ENCODE measurements at places on chromosomes 12 and 14.

GRCh38 chr12:49974677-49975317 lies 2.0 kb downstream of the AQP6 start:
- no peaks in the 10 kb centered on the region for H3K27me3 ChIP-seq
- no peak for DNase-seq
- H3K4me1 ChIP-seq: peaks cover 12% of the 10 kb centered on the region
- no peak overlapping the region for H3K4me3 ChIP-seq
- H3K36me3 ChIP-seq: no peaks in the 10 kb centered on the region

DNA sequence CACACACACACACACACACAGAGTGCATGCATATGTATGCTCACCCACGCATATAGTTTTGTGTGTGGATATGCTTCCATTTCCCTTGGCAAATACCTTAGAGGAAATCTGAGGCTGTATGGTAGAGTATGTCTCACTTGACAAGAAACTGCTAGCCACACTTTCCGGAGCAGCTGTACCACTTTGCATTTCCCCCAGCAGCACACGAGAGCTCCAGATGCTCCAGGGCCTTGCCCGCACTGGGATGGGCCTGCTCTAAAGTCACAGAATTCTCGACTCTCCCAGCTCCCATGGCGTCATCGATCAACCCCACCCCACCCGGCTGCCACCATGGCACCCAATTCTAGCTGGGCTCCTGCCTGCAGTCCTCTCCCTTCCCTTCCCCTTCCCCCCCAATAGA lies 21.9 kb downstream of the CLMN start:
- H3K4me3 ChIP-seq: no peak overlapping the region
- no peak overlapping the region for H3K27ac ChIP-seq
- no peak for DNase-seq
- H3K27me3 ChIP-seq: no peaks in the 10 kb centered on the region
- no peaks in the 10 kb centered on the region for H3K36me3 ChIP-seq

GRCh38 chr14:103695296-103696069 lies 19.8 kb downstream of the XRCC3 start:
- peaks cover 31% of the 10 kb centered on the region for H3K36me3 ChIP-seq
- no peak for DNase-seq
- no peak overlapping the region for H3K27ac ChIP-seq
- H3K4me3 ChIP-seq: no peak overlapping the region

- peaks cover 41% of the 10 kb centered on the region for H3K4me1 ChIP-seq
- DNase-seq: no peak
- peaks cover 4% of the 10 kb centered on the region for H3K36me3 ChIP-seq
- H3K27ac ChIP-seq: peak overlapping the region; percentile 83
- peak overlapping the region; percentile 66 for H3K4me3 ChIP-seq
Measured at GRCh38 chr12:6635375-6635855, 344 bp downstream of the LPAR5 start.

DNA sequence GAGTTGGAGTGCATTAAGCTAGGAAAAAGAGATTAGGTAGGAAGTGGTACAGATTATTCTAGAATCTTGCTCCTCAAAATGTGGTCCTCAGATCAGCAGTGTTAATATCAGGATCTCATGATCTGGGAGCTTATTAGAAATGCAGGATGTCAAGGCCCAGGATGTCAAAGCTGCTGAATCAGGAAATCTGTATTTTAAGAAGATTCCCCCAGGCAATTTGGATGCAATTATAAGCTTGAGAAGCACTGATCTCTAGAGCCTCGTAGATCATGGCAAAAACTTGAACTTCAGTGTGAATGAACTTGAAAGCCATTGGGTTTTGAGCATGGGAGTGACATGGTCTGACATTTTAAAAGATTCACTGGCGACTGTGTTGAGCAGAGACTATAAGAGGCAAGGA lies 6.6 kb downstream of the NCAPD2 start:
- peaks cover 5% of the 10 kb centered on the region for H3K36me3 ChIP-seq
- H3K27me3 ChIP-seq: no peaks in the 10 kb centered on the region
- H3K4me1 ChIP-seq: peaks cover 3% of the 10 kb centered on the region
- H3K27ac ChIP-seq: no peak overlapping the region

- H3K4me1 ChIP-seq: no peaks in the 10 kb centered on the region
- H3K36me3 ChIP-seq: no peaks in the 10 kb centered on the region
- DNase-seq: no peak
- no peak overlapping the region for H3K4me3 ChIP-seq
- H3K27me3 ChIP-seq: no peaks in the 10 kb centered on the region
Measured at GRCh38 chr14:52166822-52167221, 98.0 kb upstream of the NID2 start.

DNA sequence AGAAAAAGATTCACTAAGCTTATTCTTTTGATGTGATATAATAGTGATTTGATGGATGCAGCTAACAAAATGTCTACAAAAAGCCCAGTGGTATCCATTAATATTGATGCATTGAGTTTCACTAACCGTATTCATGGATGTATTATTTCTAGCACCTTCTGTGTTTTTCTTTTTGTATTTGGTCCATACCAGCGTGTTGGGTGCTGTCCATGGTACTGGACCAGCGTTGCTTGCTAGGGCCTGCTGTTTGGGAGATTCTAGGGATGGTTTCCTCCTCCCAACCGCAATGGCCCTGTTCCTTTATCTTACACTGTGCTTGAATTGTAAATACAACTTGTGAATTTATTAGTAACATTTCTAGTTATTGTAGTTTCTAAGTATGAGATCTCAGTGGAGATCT lies 31.7 kb downstream of the ANO4 start:
- H3K27me3 ChIP-seq: no peaks in the 10 kb centered on the region
- H3K4me3 ChIP-seq: no peak overlapping the region
- DNase-seq: no peak
- peaks cover 20% of the 10 kb centered on the region for H3K4me1 ChIP-seq
- H3K36me3 ChIP-seq: no peaks in the 10 kb centered on the region

DNA sequence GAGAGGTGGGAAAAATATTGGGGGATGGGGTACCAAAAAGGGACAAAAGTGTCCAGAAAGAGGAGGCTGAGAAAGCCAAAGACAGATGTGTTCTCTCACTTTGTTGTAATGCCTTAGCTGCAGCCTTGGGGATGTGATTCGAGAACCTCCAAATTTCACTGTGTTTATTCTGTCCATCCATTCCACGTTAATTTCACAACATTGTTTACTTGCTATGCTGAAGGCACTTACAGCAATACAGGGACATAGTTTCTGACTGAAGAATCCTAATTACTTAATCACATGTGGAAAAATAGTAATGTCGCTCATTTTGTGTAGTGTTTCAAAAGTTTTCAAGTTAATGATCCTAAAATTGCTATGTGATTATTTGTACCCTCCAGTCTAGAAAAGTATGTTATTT lies 146.2 kb upstream of the SLC38A2 start:
- H3K27me3 ChIP-seq: no peaks in the 10 kb centered on the region
- H3K4me3 ChIP-seq: no peak overlapping the region
- no peak overlapping the region for H3K27ac ChIP-seq
- H3K4me1 ChIP-seq: peaks cover 46% of the 10 kb centered on the region
- no peak for DNase-seq

GRCh38 chr14:60812987-60813386 lies 78.4 kb downstream of the MNAT1 start:
- H3K4me3 ChIP-seq: no peak overlapping the region
- no peaks in the 10 kb centered on the region for H3K27me3 ChIP-seq
- H3K36me3 ChIP-seq: peaks cover 4% of the 10 kb centered on the region
- H3K4me1 ChIP-seq: peaks cover 6% of the 10 kb centered on the region
- no peak for DNase-seq
- H3K27ac ChIP-seq: no peak overlapping the region

DNA sequence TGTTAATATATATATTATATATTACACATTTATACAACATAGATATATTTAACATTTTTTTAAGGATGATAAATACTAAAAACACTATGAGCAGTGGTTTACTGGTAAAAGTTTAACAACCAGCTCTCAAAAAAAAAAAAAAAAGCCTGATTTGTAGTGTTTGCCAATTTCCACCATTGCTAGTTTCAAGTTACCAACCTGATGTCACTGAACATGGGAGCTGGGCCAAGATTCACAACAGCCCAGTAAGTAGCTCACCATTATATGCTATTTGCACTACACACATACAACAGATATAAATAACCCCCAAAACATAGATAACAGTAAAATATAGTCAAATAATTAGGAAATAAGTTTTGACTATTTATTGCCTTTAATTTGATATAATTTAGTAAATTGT lies 28.9 kb upstream of the TMX1 start:
- no peaks in the 10 kb centered on the region for H3K36me3 ChIP-seq
- H3K27me3 ChIP-seq: peaks cover 20% of the 10 kb centered on the region
- no peaks in the 10 kb centered on the region for H3K4me1 ChIP-seq
- no peak overlapping the region for H3K4me3 ChIP-seq
- DNase-seq: no peak

GRCh38 chr12:123530668-123531067 lies 2.9 kb downstream of the RILPL1 start:
- H3K36me3 ChIP-seq: peaks cover 13% of the 10 kb centered on the region
- H3K27ac ChIP-seq: no peak overlapping the region
- H3K4me3 ChIP-seq: no peak overlapping the region

DNA sequence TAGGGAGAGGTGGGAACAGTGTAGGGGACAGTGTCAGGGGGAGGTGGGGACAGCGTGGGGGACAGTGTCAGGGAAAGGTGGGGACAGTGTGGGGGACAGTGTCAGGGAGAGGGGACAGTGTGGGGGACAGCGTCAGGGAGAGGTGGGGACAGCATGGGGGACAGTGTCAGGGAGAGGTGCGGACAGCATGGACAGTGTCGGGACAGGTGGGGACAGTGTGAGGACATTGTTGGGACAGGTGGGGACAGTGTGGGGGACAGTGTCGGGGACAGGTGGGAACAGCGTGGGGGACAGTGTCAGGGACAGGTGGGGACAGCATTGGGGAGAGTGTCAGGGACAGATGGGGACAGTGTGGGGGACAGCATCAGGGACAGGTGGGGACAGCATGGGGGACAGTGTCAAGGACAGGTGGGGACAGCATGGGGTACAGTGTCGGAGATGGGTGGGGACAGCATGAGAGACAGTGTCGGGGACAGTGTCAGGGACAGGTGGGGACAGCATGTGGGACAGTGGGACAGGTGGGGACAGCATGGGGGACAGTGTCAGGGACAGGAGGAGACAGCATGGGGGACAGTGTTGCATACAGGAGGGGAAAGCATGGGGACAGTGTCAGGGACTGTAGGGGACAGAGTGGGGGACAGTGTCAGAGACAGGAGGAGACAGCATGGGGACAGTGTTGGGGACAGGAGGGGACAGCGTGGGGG lies 139.0 kb downstream of the TMEM121 start:
- H3K4me1 ChIP-seq: no peaks in the 10 kb centered on the region
- no peak overlapping the region for H3K4me3 ChIP-seq
- H3K27ac ChIP-seq: no peak overlapping the region
- H3K27me3 ChIP-seq: no peaks in the 10 kb centered on the region
- no peaks in the 10 kb centered on the region for H3K36me3 ChIP-seq
- no peak for DNase-seq

DNA sequence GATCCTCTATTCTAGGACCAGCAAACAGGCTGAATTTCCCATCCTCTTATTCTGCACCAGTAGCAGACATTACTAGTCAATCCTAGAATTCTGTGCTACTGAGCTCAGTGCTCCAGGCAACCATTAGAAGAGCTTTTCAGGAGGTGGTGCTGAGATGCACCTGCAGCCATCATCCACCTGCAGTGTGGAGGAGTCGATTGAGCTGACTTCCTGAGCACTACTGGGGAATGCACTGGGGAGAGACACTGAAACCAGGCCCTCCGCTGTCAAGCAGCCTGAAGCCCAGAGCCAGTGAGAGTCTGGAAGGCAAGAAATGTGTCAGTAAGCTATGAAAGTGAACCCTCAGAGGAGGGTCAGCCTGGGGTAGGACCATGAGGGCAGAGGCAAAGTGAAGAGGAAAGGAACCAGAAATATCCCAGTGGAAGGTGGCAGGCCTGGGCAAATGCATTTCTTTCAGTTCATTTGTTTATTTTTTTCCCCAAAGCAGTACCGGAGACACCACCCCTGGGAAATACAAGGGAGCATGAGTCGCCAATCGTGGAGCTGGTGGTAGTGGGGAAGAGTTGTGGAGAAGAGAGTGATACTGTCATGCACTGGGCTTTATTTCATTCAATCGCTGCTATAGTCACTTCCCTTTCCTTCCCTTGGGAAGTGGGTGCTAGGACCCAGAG lies 23.0 kb upstream of the SERPINA4 start:
- no peaks in the 10 kb centered on the region for H3K27me3 ChIP-seq
- no peak overlapping the region for H3K27ac ChIP-seq
- H3K36me3 ChIP-seq: no peaks in the 10 kb centered on the region
- DNase-seq: no peak

GRCh38 chr12:24232531-24232930 lies 283.1 kb upstream of the SOX5 start:
- no peak overlapping the region for H3K27ac ChIP-seq
- no peak overlapping the region for H3K4me3 ChIP-seq
- H3K27me3 ChIP-seq: no peaks in the 10 kb centered on the region
- H3K36me3 ChIP-seq: no peaks in the 10 kb centered on the region
- peaks cover 5% of the 10 kb centered on the region for H3K4me1 ChIP-seq

DNA sequence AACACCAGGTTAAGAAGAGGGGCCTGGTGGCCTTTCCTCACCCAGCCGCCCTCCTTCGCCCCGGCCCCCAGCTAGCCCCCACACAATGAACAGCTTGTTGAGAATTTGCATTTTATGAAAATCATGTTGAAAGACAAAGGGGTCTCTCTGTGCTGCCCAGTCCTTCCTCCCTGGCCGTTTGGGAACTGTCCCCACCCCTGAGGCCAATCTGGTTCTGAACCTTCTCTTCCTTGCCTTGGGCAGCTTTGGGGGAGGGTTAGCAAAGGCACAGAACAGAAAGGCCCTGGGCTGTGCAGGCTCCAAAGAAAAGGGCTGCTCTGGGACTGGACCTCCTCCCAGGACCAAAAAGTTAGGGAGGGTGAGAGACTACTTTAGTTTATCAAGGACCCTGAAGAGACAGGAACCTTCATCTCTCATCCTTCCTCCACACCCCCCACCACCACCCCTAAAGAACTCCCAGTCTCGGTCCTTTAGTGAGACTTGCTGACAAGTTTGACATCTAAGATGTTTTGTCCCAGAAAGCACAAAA lies 1.3 kb downstream of the TAMALIN start:
- peaks cover 3% of the 10 kb centered on the region for H3K4me1 ChIP-seq
- peaks cover 28% of the 10 kb centered on the region for H3K27me3 ChIP-seq
- H3K4me3 ChIP-seq: no peak overlapping the region
- no peaks in the 10 kb centered on the region for H3K36me3 ChIP-seq

GRCh38 chr12:13087766-13088165 lies 15.7 kb downstream of the GSG1 start:
- no peak overlapping the region for H3K4me3 ChIP-seq
- no peaks in the 10 kb centered on the region for H3K27me3 ChIP-seq
- no peak for DNase-seq
- H3K4me1 ChIP-seq: peaks cover 8% of the 10 kb centered on the region
